ENCODE measurements at places on chromosomes 11 and 22.

DNA sequence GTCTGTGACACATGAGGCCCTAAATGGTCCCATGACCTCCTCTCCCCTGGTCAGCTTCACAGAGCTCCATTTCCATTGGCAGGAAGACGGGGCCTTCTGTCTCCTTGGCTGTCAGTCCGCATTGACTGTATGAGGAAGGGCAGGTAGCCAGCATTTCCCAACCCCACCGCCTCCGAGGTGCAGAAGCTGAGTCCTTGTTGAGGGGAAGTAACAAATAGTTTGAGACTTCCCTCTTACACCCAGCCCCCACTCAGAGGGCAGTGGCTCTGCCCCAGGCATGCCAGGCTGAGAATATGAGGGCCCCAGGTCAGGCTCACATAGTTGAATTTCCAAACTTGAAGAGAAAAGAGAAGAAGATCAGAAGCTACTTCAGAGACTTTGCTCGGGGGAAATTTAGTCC lies 611.1 kb downstream of the BRD1 start:
- peak; percentile 4 for DNase-seq

GRCh38 chr22:42813501-42813900 lies 43.6 kb downstream of the ARFGAP3 start:
- DNase-seq, result no peak

GRCh38 chr22:41885116-41885515 lies 29.8 kb downstream of the SHISA8 start:
- no peak for DNase-seq

GRCh38 chr11:67576735-67577475 lies 6.7 kb upstream of the GSTP1 start:
- DNase-seq, result no peak

- DNase-seq, result no peak
Measured at GRCh38 chr11:1116666-1117390, 40.9 kb upstream of the MUC5AC start.

- no peak for DNase-seq
Measured at GRCh38 chr11:45665933-45666647, 668 bp upstream of the CHST1 start.

- no peak for DNase-seq
Measured at GRCh38 chr11:2393111-2393868, 7.3 kb upstream of the TSSC4 start.

DNA sequence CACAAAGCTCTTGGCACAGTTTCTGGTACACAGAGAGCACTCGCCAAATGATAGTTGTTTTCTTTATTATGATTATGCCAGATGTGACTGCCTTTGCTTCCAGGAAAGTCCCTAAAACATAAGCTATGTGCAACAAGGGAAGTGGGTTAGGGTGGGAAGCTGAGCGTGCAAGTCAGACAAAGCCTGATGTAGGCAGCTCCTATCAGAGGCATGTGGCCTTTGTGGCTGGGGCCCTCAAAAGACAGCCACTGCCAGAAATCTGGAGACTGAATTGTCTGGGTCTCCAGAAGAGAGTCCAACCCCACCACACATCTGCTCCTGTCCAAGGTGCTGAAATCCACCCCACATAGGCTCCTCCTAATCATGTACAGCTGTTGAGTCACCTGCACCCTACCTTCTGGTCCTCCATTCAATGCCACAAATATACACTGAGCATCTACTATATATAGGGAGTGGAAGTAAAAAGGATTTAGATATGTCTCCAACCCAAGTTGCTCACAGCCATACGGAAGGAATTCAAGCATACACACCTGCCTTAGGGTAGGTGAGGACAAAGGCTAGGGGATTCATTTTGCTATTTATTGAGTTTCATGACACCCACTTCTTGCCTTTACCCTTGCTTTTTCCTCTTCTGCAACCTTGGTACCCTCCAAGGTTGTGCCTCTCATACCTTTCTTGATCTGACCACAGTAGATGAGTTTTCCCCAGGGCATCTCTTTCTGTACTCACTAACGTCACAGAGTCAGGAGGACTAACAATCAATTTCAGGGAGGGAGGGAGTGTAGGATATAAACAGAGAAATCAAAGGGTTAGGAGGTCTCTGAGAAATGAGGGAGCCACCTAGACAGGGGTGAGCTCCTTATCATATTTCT lies 12.4 kb downstream of the SEC14L3 start:
- no peak for DNase-seq

DNA sequence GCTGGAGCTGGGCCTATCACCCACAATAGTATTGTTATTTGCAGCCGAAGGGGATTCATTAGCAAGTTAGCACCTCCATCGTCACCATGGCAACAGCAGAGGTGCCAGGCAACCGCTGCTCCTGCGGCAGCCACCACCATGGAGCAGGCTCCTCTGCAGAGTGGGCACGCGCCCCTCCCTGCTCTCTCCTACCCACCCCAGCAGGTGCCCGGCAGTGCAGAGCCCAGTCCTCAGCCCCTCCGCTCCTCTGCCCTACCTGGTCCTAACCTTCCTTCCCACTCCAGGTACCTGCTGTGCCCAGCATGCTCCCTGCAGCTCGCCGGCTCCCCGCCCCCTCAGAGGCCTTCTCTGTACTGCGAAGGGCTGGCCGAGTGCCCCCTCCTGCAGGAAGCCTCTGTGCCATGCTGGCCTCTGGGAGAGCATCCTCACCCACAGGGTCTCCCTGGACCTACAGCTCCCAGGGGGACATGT lies 3.6 kb downstream of the DUSP8 start:
- DNase-seq, result no peak

DNA sequence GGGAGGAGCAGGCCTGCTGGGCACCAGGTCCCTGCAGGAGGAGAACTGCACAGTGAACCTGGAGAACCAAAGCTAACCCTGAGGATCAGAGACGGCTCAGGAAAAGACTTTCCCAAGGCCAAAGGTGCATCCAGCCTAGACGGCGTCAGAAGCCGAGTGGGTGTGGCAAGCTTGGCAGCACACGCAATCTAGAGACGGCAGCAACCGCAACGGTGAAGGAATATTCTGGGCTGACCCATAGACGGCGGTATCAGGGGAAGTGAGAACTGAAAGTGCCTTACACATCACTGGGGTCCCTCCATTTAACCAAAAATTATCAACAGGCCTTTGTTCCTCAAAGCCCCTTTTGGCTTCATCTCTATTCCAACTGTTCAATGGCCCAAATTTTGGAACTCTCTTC lies 26.2 kb downstream of the SPATA19 start:
- no peak for DNase-seq

Measured in stimulated activated CD4-positive, alpha-beta T cell treated with anti-CD3 and anti-CD28 coated beads, Interleukin-2, amount 100 ng/mL, for 24 hours (primary cell).